ENCODE measurements at places on chromosomes 2 and 18.

GRCh38 chr18:50586710-50587109, 26.8 kb downstream of the MAPK4 start:
- no peak for DNase-seq

GRCh38 chr18:48394176-48394575, 15.0 kb downstream of the ZBTB7C start:
- no peak for DNase-seq

- no peak for DNase-seq
Observed at GRCh38 chr2:85953476-85953875, 64.7 kb upstream of the ST3GAL5 start.

- no peak for DNase-seq
Observed at GRCh38 chr2:26731714-26732113, 32.4 kb upstream of the SLC35F6 start.

- no peak for DNase-seq
Observed at GRCh38 chr18:69528435-69528834, 127.7 kb downstream of the DOK6 start.

- DNase-seq = no peak
Observed at GRCh38 chr2:4868466-4868865, 823.7 kb upstream of the SOX11 start.

DNA sequence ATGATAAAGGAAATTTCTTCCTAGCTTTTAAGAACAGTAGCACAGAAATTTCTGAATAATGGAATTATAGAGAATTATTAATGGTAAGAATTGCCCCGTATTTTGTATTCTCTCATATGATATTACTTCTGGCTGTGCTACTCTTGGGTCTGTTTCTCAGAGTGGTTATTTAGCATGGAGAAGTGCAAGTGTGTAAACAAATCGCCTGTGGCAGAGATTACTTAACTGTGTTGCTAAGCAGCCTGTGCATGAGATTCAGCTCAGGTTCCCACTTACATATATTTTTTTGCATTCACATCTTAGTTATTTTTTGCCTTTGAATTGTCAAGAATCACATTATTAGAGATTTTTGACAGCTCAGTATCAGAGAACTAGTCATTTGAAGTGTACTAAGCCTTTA, 80.1 kb upstream of the NFATC1 start:
- DNase-seq = no peak

DNA sequence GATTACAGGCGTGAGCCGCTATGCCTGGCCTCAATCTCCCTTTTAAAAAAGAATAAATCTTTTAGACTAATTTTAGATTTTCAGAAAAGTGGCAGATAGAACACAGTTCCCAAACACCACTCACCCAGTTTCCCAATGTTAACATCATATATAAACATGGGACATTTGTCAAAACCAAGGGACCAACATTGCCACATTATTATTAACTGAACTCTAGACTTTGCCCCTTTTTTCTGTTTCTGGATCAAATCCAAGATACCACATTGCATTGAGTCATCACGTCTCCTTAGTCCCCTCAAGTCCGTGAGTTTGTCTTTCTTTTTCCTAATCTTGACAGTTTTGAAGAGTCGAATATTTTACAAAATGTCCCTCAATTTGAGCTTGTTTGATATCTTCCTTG, 2.4 kb downstream of the C2orf42 start:
- DNase-seq = no peak

DNA sequence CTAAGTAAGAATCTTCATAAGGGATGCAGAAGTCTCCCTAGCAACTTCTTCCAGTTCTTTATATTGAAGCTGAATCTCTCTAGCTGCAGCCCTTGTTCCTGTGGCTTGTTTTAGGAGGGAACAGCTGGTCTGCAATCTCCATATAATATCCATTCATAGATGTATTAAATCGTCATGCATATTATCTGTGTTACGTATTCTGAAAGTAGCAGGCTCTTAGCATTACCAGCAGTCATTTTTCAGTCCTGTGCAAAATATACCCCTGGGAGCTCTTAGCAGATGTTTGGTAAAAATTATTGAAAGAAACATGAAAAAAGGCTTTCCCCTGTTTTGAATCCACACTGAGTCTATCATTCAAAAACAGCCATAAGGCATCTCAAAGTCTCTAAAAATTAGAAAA, 385.3 kb downstream of the IRS1 start:
- no peak for DNase-seq

- no peak for DNase-seq
Observed at GRCh38 chr2:192373754-192374153, 179.0 kb upstream of the TMEFF2 start.

DNA sequence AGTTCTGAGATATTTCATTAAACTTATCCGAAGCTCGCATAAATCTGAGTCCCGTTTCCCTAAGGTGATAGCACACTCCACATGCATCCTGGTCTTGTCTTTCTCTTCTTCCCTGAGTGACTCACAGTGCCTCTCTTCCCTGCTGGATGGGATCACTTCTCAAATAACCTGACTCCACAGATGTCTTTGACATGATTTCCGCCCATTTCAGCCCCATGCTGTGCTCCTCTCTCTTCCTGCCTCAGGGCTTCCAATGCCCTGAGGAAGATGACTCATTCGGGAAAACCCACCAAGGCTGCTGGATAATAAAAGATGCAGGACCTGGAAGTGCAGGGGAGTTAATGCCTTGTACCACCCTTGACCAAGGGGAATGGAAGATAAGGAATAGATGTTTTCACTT, 441.7 kb upstream of the SOX11 start:
- DNase-seq = no peak

GRCh38 chr2:113157118-113157896, 16.5 kb upstream of the PSD4 start:
- no peak for DNase-seq

DNA sequence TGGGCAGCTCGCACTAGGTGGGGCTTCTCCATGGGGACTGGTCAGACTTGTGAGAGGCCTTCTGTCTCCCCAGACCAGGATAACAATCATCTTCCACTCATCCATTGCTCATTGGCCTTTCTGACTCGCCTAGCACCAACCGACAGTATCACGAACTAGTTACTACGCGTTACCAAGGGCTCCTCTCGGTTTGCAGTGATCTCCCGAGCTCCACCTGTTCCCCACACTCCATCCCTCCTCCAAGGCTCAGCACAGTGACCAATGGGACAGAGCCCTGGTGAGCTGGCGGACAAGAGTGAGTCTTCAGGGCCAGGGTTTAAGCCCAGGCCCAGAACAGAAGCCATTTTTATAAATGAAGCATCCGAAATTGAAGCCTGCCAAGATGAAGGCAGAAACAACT, 42.8 kb upstream of the SMAD7 start:
- DNase-seq = no peak

Measured in stimulated activated CD8-positive, alpha-beta memory T cell treated with anti-CD3 and anti-CD28 coated beads, Interleukin-4, amount 100 ng/mL, for 4 hours (primary cell).